ENCODE measurements at places on chromosomes 6 and 20. TPM values are rescaled to one million over a fixed set of nuclear protein-coding genes. Genes with fewer than 3 reads are reported as not detected.

Gene DUSP22
- 61.2 TPM for total RNA-seq

Gene RHAG
- total RNA-seq = not detected

Gene SH3BGRL2
- 33.9 TPM for total RNA-seq

Gene GABRR1
- not detected for total RNA-seq

Gene APOM
- total RNA-seq = 2.6 TPM

Gene FAM135A
- 24.1 TPM for total RNA-seq

Gene NRM
- 9.5 TPM for total RNA-seq

Gene NFATC2
- 7.6 TPM for total RNA-seq

Gene RCAN2
- total RNA-seq = 11.7 TPM

Gene RPP40
- 5.2 TPM for total RNA-seq

Gene BTNL2
- total RNA-seq = not detected

Gene VWA7
- 3.4 TPM for total RNA-seq

Gene BNIP5
- total RNA-seq = not detected

Gene TRIM40
- total RNA-seq = not detected

Gene FANCE
- total RNA-seq = 10.4 TPM

Gene TRIM15
- total RNA-seq = not detected

Gene GPR63
- 0.55 TPM for total RNA-seq

Gene PROKR2
- total RNA-seq = not detected

Gene IMPG1
- not detected for total RNA-seq

Gene HSPA12B
- total RNA-seq = 33.7 TPM

Gene DBNDD2
- 66.2 TPM for total RNA-seq

Gene SDHAF4
- 9.2 TPM for total RNA-seq

Gene PANK2
- total RNA-seq = 37.6 TPM

Gene AKAP12
- total RNA-seq = 40.8 TPM

Data from upper lobe of right lung (tissue), 1 donor.